Activated CD8-positive, alpha-beta memory T cell treated with anti-CD3 and anti-CD28 coated beads for 1 hour (primary cell): ENCODE measurements at places on chromosomes 2 and 18.

- peak; percentile 69 for DNase-seq
Measured at GRCh38 chr2:136327162-136327852, 209.4 kb upstream of the CXCR4 start.

DNA sequence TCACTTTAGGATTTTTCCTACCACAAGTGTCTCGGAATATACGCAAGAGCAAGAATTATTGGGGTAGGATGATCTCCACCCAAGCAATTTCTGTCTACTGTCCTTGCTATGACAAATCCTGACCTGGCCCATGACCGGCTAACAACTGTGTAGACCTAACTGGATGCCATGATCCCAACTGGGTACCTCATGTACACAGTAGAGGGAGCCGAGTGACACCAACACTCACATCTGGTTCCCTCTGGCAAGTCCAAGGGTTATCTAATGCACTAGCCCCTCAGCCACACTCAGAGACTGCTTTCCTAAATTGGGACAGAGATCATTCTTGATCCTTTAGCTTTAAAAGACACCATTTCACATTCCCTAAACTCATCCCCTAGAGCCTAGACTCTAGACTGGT lies 60.7 kb upstream of the ZNF532 start:
- DNase-seq, result no peak

- no peak for DNase-seq
Measured at GRCh38 chr2:218895759-218896500, 15.3 kb downstream of the WNT10A start.

- no peak for DNase-seq
Measured at GRCh38 chr18:45156946-45157345, 458.3 kb upstream of the SLC14A2 start.

- DNase-seq, result no peak
Measured at GRCh38 chr18:49335677-49336076, 124.8 kb downstream of the DYM start.
